ENCODE measurements at places on chromosomes 7 and 10. TPM values are rescaled to one million over a fixed set of nuclear protein-coding genes. Genes with fewer than 3 reads are reported as not detected.

DNA sequence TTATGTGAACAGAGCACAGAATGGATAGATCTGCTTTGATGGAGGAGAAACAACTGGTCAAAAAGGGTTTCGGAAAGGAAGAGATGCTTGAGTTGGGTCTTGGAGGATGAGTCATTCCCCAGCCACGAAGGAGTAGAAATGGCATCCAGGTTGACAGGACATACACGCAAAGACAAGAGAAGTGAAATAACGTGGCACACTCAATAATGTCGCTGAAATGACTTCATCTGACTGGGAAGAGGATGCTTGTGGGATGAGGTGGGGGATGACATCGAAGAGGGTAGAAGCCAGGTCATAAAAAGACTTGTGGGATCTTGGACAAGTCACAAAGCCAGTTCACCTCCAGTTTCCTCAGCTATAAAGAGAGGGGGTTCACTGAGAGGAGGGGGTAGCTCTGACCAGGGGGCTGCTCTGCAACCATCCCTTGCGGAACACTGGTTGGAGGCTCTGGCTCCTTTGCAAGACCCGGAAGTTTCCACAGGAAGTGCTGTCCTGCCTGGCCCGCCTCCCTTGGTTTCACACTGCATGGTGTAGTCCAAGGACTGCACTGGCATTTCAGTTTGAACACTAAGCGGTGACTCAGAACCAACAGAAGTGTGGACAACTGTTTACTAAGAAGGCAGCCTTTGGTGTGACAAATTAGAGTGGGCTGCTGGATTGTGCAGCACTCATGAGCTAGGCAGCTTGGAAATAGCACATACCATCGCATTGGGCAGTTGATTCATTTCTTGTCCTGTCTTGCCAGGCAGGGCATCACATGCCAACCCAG is 189.9 kb upstream of the ADO start:
- DNase-seq: peak; percentile 44

- DNase-seq: no peak
These were observed 468.8 kb upstream of the NRP1 start for GRCh38 chr10:33803248-33803647.

- DNase-seq: no peak
These were observed 1.6 kb downstream of the SUV39H2 start for GRCh38 chr10:14880229-14880628.

GRCh38 chr7:31190906-31191305 is 138.8 kb downstream of the ADCYAP1R1 start:
- no peak for DNase-seq

GRCh38 chr7:141748396-141748795 is 10.2 kb downstream of the SSBP1 start:
- DNase-seq: no peak

The PROSER2 gene
- polyA plus RNA-seq: 13.0 TPM

The ADAM22 gene
- 0.11 TPM for polyA plus RNA-seq

The TAS2R41 gene
- polyA plus RNA-seq: not detected
